Caki2 (cell line): ENCODE measurements at places on chromosomes 3 and 15. TPM values are rescaled to one million over a fixed set of nuclear protein-coding genes. Genes with fewer than 3 reads are reported as not detected.

MGLL gene
- 31.6 and 53.0 TPM in 2 replicates for total RNA-seq

FRMD5 gene
- total RNA-seq = 0.51 and 4.0 TPM in 2 replicates

PCNP gene
- 52.2 and 74.8 TPM in 2 replicates for total RNA-seq

SH2D7 gene
- total RNA-seq = not detected in 2 replicates

ARIH2 gene
- total RNA-seq = 67.2 and 83.3 TPM in 2 replicates

DNA sequence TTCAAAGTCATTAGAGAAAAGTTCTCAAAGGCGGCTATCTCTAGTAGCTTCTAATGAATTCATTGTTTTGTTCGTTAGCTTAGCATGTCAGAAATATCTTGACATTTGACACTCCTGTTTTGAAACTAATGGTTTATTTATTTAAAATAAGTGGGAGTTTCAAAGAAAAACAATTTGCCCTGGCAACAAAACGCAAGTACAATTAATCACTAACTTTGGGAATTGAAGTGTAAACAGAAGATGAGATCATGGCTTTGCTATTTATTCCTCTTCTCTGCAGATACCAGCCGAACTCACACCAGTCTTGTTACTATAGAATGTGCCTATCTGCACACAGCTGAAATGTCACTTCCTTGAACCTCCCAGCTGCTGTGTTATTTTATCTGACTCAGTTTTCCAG lies 27.5 kb downstream of the MASP1 start:
- DNase-seq = peak; percentile 85

GRCh38 chr3:107679921-107680320 lies 157.2 kb downstream of the BBX start:
- DNase-seq = no peak

GRCh38 chr3:135860761-135861160 lies 104.8 kb upstream of the PPP2R3A start:
- DNase-seq = no peak

DNA sequence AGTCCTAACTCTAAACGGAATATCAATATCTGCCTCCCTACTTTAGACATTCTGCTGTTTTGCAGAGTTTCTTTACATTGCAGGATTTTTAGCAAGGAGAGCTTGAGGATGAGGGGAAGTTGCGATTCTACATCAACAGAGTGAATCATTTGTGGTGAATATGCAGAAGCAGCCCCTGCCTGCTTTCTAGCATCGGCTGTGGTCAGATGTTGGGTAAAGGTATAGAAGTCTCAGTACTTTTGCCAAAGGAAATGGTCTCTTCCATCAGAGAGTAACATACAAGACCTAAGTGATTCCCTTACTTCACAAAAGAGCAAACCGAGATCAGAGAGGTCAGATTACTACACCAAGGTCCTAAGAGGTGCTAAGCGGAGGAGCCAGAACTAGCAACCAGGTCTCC lies 15.2 kb downstream of the ST3GAL6 start:
- DNase-seq = no peak

- DNase-seq = no peak
These were observed 16.3 kb upstream of the TRPM7 start for GRCh38 chr15:50702762-50703334.

GRCh38 chr15:61141497-61142125 lies 87.5 kb downstream of the RORA start:
- DNase-seq = no peak

DNA sequence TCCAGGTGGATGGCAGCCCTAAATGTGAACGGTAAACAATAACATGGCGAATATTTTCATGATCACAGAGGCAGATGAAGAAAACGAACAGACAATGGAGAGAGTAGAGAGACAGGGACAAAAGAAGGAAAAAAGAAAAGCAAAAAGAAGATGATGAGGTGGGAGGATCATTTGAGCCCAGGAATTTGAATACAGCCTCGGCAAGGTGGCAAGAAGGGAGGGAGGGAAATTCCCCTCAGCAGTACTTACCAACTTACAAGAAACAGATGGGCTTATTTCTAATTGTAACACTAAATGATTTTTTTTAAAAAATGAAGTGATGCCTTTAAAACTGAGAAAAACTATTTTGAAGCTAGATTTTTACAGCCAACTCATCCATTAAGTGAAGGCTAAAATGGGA lies 6.0 kb upstream of the MAP4 start:
- no peak for DNase-seq
